ENCODE measurements at places on chromosomes 6 and 20. TPM values are rescaled to one million over a fixed set of nuclear protein-coding genes. Genes with fewer than 3 reads are reported as not detected.

- no peak for DNase-seq
These were observed 462.6 kb downstream of the HDGFL1 start for GRCh38 chr6:23031986-23032385.

DNA sequence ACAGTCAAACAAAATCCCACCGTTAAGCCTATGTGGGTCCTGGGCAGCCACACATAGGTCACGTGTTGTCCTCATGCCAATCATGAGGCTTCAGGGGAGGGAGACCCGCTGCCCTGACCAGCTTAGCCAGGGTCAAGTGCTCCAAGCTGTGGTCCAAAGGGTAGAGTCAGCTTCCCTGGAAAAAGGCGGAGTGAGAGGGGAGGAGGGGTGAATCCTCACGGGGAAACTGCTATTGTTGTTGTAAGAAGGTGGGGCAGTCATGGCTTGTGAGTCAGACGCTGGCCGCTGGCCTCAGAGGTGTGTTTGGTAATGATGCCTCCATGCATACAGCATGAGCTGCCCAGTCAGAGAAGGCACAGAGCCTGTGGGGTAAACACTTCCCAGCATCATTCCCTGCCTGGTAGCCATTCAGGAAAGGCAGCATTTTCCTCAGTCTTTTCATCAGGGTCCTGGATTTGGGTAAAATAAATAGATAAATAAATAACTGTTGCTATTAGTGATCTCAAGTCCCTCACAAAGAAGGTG, 8.7 kb downstream of the CST3 start:
- peak; percentile 75 for DNase-seq

GRCh38 chr6:167497428-167498056, 172.7 kb downstream of the TTLL2 start:
- DNase-seq, result no peak

- no peak for DNase-seq
These were observed 36.9 kb upstream of the ID1 start for GRCh38 chr20:31568041-31568731.

GRCh38 chr20:36175475-36175995, 21.0 kb downstream of the EPB41L1 start:
- no peak for DNase-seq

- no peak for DNase-seq
These were observed 614.5 kb downstream of the PKHD1 start for GRCh38 chr6:51472745-51473487.

- DNase-seq, result no peak
These were observed 6.3 kb downstream of the CEBPB start for GRCh38 chr20:50196896-50197295.

- DNase-seq, result no peak
These were observed 8.7 kb downstream of the SLC2A4RG start for GRCh38 chr20:63748070-63748933.

- DNase-seq, result no peak
These were observed 16.0 kb downstream of the RPS12 start for GRCh38 chr6:132830334-132830751.

GRCh38 chr6:43544461-43544860, 27.6 kb downstream of the POLR1C start:
- no peak for DNase-seq

GRCh38 chr6:43982084-43982625, 145.1 kb downstream of the MRPL14 start:
- DNase-seq, result no peak

- DNase-seq, result no peak
These were observed 657 bp upstream of the LTV1 start for GRCh38 chr6:143842461-143842901.

GRCh38 chr6:16166871-16167608, 38.2 kb downstream of the MYLIP start:
- DNase-seq, result no peak

DNA sequence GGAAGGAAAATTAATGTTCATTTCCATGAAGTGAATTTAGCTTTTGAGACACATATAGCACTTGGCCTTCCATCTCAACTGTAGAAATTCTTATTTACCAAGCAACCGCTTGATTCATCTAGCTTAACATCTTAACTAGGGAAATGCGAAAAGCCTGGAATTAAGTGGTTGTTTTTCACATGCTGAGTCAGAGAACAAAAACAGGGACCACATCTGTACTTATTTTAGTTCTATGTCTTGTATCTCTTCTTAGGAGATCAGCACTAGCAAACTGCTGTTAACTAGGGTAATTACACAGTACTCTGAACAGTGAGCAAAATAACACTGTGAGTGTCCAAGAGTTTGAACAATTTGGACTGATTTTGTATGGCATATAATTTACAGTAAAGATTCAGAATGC, 590.9 kb upstream of the NRSN1 start:
- no peak for DNase-seq

DNA sequence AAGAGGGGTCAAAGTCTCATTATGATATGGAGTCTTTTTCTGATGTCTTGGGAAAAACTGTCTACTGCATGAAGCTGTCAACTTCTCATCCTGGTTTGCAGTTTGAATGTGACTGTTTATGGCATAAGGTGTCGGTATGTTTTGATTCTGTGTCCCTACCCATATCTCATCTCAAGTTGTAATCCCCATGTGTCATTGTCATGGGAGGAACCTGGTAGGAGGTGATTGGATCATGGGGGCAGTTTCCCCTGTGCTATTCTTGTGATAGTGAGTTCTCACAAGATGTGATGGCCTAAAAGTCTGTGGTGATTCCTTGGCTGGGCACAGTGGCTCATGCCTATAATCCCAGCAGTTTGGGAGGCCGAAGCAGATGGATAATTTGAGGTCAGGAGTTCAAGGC, 47.6 kb downstream of the MRAP2 start:
- DNase-seq, result no peak

Gene ADGRB3
- 2.3 TPM for total RNA-seq

Gene JPH2
- 93.5 TPM for total RNA-seq

Gene ZNF831
- 0.47 TPM for total RNA-seq

Gene MARCKS
- total RNA-seq, result 23.0 TPM

Measured in left cardiac atrium (tissue), 4 donors.